ENCODE measurements at places on chromosomes 4 and X. TPM values are rescaled to one million over a fixed set of nuclear protein-coding genes. Genes with fewer than 3 reads are reported as not detected.

WNK3 gene
- total RNA-seq = 0.05 TPM

ETDA gene
- total RNA-seq = not detected

TREX2 gene
- 0.39 TPM for total RNA-seq

FGF13 gene
- 7.0 TPM for total RNA-seq

TMSB15A gene
- 44.2 TPM for total RNA-seq

CT45A5 gene
- not detected for total RNA-seq

UGT2B17 gene
- not detected for total RNA-seq

HSFX2 gene
- total RNA-seq = not detected

ASMT gene
- total RNA-seq = not detected

NLGN3 gene
- not detected for total RNA-seq

PASD1 gene
- not detected for total RNA-seq

FAM149A gene
- not detected for total RNA-seq

GRCh38 chr4:108846568-108846967 is 83.7 kb upstream of the ETNPPL start:
- DNase-seq = no peak

DNA sequence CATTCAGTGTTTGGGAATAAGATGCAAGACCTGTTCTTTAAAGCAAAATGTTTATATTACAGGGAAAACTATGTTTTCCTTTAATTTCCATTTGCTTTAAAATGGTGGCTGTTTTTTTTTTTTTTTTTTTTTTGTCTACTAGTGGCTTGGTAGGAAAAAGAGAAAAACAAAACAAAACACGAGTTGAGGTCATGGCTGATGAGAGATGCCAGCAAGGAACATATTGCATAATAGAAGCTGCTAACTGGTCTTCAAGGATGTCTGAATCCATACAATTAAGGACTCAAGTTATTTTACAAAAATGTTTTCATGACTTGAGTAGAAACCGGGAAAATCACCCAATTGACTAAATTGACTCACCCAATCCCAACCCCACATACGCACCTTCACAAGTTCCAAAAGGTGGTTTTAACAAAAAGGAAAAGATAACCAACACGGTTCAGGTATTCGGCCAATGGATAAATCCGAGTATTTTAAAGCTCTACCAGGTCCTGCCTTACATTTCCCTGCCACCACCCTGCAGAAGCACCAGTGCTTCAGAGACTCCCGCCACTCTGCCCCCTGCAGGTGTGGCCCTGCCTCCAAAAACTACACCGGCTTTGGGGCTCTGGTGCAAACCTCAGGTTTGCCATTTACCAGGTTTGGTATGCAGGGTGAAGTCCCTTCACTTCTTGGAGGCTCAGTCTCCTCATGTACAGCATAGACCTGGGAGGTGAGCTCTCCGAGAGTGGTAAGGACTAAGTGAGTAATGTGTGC is 27.1 kb downstream of the PIR start:
- no peak for DNase-seq

DNA sequence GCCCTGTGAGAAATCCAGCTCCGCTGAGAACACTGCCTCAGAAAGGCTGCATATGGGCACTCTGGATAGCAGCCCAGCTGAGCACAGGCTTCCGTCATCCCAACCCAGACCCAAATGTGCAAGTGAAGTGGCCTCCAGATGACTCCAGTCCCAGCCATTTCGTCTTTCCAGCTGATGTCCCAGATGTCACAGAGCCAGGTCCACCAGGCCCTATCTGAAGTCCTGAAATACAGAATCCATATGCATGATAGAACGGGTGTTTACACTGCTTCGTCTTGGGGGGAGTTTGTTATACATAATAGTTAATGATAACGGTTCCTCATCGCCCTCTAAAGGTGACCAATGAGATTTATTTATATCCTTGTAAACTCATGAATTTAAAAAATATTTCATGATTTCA is 72.6 kb upstream of the TRIM2 start:
- no peak for DNase-seq

DNA sequence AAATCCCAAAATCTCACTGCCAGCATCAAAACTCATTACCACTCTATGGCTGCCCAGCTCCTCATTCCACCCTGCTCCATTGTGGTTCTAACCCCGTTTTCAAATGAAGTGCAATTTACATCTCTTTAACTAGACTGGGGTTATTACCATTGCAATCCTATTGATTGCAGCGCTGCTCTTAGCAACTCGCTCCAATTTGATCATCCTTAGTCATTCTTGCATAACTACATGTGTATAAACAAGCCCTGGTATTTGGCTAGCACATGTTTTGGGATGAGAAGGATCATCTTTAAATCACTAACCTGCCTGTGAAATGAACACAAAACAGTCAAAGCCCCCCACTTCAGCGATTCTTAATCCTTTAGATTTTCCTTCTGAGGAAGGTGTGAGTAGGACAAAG is 340.1 kb upstream of the PPARGC1A start:
- DNase-seq = no peak

GRCh38 chr4:80008971-80009370 is 64.1 kb downstream of the ANTXR2 start:
- no peak for DNase-seq

DNA sequence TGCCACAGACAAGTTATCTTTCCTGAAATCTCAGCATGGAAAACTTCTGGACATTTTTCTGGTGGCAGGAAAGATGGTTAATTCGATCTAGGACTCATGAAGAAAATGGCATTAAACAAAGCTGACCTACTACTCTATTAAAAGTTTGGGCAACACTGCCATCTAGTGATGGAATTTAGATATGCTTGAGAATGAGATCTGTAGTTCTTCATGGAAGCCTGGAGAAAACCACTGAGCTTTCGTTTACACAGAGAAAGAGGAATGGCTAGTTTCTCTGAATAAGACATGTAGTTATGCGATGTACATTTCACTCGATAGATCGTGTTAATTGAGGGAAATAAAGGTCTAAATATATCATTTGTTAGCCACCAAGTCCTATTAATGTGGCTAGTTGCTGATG is 51.7 kb upstream of the CHRDL1 start:
- no peak for DNase-seq

DNA sequence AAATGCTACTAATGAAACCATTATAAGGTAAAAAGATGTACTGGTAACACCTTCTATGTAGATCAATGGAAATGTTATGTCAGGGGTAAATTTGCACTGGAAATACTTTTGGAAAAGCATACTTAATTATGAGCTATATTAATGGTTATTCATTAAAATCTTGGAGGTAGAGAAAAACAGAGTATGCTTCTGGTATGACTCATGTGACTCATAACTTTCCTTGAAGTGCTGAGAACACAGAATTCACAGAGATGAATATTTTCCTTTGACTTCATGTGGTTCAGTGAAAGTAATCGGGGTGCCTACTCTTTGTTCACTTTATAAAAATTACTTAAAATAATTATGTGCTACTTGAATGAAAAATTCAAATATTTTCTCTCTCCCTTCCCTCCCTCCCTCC is 254.2 kb downstream of the KCTD8 start:
- no peak for DNase-seq

GRCh38 chr4:24212642-24213041 is 322.8 kb upstream of the PPARGC1A start:
- no peak for DNase-seq

GRCh38 chrX:125132274-125132673 is 187.4 kb upstream of the TEX13C start:
- no peak for DNase-seq

- DNase-seq = peak; percentile 55
Observed at GRCh38 chrX:154019633-154020528, at the start of gene IRAK1. Gene IRAK1 (minus strand): TSS chrX:154019902. CDS start chrX:154019812, 90 bp downstream.

DNA sequence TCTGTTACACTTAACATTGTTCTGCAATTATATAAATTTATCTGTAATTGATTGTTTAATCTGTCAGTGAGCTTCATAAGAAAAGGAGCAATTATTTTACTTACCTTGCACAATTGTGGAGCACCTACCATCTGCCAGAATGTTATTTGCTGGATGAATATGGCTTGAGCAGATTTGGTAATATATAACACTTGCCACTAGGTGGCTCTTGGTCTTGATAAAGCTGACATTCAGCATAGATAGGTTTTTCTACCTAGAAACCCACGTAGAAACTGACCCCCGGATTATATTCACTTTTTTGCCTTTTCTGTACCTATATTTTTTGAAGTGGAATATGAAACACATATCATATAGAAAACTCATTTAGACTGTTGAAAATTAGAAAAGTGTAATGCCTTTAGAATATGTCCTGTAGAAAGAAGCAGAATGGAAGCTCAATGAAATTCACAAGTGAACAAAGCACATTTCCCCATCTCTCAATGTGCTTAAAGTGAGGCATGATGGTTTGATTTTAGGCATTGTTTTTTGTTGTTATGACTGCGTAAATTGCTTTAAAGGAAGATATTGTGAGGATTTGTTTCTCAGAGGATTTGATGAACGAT is 9.5 kb downstream of the RBPJ start:
- DNase-seq = no peak

DNA sequence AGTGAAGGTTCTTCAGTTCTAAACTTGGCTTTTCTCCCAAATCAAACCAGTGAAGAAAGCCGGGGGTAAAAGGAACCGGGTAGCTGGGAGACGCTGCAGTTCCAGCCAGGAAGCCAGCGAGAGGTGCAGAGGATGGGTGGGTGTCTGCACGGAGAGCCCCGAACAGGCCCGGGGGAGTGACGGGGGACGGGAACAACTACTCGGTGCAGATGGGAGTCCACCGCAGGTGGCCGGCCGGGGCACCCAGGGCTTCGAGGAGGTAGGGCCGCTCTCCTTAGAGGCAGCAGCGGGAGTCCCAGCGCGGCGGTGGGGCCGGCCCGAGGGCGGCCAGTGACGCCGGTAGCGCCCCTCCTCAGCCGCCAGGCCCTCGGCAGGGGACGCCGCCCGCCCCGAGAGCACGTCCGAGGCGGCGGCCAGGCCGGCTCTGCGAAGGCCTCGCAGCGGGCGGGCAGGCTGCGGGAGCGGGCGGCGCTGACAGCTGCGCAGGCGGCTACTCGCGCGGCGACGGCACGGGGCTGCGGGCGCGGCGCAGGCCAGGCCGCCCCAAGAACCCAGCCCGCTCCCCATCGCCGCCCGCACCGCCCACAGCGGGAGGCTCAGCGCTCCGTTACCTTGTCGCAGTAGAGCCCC is 449 bp downstream of the FBXL5 start:
- peak; percentile 69 for DNase-seq

GRCh38 chr4:139453041-139453370 is 915 bp upstream of the RAB33B start:
- DNase-seq = no peak

DNA sequence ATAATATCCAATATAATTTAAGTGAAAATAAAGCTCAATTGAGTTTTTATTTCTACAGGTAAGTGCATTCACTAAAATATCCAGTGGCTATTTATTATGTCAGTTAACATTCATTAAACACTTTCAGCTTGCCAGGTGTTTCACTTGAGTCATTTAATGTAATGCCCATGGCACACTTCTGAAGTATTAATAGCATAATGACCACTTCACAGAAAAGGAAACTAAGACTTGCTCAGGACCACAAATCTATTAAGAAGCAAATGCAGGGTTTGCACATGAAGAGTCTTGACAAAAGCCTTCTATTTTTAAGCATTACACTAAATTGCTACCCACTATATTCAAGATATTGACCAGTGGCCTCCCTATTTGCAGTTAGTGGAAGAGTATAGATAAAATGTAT is 612.7 kb downstream of the KCTD8 start:
- no peak for DNase-seq

- DNase-seq = no peak
Observed at GRCh38 chr4:145045180-145045579, 52.8 kb downstream of the ANAPC10 start.

GRCh38 chrX:45505214-45505613 is 304.5 kb upstream of the DIPK2B start:
- DNase-seq = no peak

DNA sequence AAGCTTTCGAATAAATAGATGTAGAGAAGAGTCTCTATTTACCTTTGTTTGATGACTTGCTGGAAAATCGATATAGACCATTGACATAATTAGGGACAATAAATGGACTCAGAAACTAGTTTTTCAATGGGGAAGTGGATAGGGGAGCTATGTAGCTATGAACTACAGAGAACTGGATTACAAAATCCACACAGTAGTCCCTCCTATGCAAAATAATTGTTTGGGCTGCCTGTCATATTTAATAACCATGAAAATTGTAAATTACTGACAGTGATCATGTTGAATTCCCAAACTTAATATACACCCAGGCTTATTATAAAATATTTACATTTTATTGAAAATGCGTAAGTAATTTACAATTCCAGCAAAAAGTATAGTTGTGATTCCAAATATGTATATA is 333.1 kb upstream of the FAM241A start:
- no peak for DNase-seq

DNA sequence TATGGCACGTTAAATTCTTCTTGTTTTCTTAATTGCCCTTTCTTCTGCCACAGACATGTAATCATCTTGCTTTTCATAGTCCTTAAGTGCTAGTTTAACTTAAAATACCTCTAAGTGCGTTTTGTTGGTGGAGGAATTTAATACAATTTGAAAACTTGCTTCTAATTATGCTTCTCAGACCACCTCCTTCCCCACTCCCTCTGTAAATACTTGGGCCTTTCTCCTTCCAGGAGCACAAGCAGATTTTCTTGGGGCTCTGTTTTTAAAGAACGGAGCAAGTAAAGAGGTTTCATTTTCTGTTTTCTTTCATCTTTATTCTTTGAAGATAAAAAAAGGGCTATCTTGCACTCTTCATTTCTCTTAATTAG is 559 bp upstream of the PCDH18 start:
- no peak for DNase-seq

DNA sequence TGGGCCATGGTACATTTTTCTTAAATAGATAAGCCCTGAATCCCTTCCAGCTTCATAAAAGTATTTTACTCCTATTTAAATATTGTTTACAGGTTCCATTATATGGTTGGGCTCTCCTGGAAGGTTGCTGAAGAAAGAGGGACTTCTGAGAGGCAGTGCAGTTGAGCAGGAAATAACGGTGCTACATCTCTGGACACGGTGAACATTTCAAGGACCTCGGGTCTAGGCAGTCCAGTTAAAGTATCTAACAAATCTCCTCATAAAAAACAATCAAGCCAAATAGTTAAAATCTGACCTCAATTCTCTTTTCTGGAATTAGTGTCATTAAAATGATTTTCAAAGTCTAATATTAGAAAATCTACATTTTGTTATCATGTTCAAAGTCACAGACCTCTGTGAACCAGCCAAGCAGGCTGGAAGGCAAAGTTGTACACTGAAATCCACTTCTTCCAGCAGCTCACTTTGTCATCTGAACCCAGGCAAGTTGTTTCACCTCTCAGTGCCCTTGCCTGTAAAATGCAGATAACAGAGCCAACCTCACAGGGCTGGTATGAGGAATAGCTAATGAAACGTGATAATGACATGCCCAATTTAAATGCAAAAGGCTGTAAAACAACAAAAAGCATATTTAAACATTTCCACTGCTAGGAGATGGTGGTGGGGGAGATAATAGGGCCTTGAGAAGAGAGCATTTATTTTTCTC is 267.0 kb upstream of the KLF3 start:
- no peak for DNase-seq

DNA sequence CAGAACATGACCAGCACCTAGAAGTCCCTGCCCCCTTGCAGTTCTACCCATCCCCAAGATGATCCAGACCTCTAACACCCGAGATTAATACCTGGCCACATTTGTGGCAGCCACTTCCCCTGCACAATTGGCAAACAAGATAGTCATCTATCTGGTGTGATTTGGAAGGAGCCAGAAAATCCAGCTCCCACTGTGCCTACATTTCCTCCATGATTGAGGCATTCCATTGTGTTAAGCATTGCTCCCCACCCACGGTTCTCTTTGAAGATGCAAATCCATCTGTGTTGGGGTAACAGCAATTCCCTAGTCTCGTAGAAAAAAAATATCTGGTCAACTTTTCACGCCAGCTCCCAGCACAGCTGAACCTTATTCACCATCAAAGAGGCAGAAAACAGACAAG is 405.0 kb downstream of the BCOR start:
- DNase-seq = no peak

Measured in SJSA1 (cell line).